ENCODE measurements at places on chromosomes 16 and 17. TPM values are rescaled to one million over a fixed set of nuclear protein-coding genes. Genes with fewer than 3 reads are reported as not detected.

DNA sequence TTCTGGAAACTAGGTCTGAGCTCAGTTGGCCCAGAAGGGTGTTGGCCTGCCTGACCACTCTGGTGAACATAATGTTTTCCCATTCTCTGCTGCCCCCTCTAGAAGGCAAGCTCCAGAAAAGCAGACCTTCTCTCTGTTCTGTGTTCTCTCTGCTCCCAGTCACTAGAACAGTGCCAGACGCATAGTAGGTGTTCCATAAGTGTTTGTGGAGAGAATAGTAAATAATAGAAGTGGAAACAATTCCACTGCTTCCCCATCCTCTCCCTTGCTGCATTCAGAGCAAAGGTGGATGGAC lies 32.2 kb upstream of the ETV4 start:
- no peak for DNase-seq
- H3K4me3 ChIP-seq, result no peak overlapping the region
- no peaks in the 10 kb centered on the region for H3K36me3 ChIP-seq

Gene FOXN1
- total RNA-seq, result not detected

Gene UNC45B
- not detected for total RNA-seq

DNA sequence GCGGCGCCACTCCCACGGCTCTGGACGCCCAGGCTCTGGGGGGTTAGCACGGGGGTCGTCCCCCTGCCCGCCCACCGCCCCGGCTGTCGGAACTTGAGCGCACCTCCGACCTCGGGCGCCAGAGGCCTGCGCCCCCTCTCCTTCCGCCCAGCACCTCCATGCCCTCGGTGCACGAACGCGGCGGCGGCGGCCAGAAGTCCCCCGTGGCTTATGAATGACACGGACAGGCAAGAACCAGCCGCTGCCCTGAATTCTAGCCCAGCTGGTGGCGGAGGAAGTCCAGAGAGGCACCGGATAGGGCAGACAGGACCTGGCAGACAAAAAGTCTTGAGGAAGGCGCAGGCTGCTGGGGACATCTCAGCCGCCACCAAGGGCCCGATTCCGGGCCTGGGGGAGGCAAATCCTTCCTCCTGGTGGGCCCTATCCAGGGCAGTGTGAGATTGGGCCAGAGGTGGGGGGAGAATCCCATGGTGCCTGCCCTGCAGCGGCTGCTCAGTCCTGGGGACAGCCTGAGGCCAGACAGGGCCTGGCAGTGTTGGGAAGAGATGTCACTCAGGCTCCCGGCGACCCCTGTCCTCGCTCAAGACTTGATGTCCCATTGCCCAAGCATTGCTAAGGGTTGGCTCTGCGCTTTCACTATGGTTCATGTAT lies 897 bp upstream of the CYGB start:
- H3K27ac ChIP-seq, result no peak overlapping the region
- H3K36me3 ChIP-seq, result no peaks in the 10 kb centered on the region
- H3K27me3 ChIP-seq, result no peaks in the 10 kb centered on the region
- H3K4me3 ChIP-seq, result no peak overlapping the region

Gene LGALS3BP
- total RNA-seq, result 23.7 TPM

GRCh38 chr17:59607061-59607460 lies 12.6 kb upstream of the CLTC start:
- no peaks in the 10 kb centered on the region for H3K4me1 ChIP-seq
- H3K4me3 ChIP-seq, result no peak overlapping the region
- H3K27me3 ChIP-seq, result no peaks in the 10 kb centered on the region
- no peak overlapping the region for H3K27ac ChIP-seq

Gene ITGB4
- 0.19 TPM for total RNA-seq

- H3K4me3 ChIP-seq, result no peak overlapping the region
- H3K4me1 ChIP-seq, result no peaks in the 10 kb centered on the region
Observed at GRCh38 chr16:49292413-49292812, 10.8 kb upstream of the CBLN1 start.

DNA sequence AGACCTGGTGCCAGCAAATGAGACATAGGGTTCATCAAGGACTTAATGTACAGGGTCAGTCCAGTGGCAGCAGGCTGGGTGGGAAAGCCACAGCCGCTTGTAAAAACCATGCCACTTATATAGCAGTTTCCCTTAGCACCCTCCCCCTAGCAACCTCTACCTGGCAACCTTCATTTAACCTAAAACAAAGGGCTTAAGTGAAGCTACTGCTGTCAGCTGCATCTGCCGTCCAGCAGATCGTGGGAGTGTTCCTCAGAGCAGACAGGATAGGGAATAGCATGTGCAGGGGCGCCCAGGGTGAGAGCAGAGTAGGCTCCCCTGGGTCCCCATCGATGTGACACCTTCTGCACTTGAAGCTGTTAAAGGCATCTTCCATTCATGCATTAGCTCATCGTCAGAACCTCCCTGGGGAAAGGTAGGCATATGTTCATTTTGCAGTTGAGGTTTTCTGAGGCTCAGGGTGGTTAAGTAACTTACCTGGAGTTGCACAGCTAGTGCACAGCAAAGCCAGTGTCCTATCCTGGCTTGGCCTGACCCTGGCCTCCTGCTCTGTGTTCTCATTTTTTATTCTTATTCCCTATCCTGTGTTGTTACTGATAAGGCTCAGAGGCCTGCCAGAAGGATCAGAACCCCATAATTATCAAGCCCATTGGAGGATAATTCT lies 112.5 kb downstream of the SOCS1 start:
- H3K4me1 ChIP-seq, result no peaks in the 10 kb centered on the region
- H3K27me3 ChIP-seq, result no peaks in the 10 kb centered on the region
- no peak overlapping the region for H3K27ac ChIP-seq
- H3K36me3 ChIP-seq, result no peaks in the 10 kb centered on the region
- DNase-seq, result peak; percentile 46
- no peak overlapping the region for H3K4me3 ChIP-seq

Gene CYBC1
- total RNA-seq, result 92.4 TPM

DNA sequence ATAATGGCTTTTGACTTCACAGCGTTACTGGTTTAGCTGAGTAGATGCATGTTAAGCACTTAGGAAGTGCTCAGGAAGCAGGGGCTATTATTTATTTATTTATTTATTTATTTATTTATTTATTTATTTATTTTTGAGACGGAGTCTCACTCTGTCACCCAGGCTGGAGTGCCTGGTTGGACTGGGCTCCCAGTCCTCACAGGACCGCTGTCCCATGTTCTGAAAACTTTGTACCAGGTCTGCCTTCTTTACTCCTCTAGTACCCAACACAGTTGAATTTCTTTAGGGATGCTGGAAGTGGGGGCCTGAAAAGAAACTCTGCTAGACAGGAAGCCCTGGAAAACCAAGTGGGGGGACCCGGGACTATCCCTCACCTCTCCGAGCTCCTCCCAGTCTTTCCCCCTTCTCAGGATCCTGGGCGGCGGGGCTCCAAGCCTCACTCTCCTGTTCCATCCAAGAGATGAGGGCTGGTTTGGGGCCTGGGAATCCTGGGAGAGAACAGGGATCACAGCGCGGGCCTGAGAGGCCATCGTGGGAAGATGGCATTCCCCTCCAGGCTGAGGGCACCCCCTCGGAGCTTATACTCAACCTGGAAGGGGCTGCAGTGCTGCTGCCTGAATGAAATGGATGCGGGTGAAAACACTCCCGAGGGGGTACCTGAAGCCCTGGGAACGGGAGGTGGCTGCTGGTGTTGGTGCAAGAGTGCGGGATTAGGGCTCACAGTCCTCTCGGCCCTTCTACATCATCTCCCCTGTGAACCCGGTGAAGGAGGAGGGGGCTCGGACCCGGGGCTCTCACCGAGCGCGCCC lies 674 bp downstream of the ZNF688 start:
- DNase-seq, result no peak
- H3K4me1 ChIP-seq, result peaks cover 23% of the 10 kb centered on the region
- peak overlapping the region; percentile 79 for H3K27ac ChIP-seq

DNA sequence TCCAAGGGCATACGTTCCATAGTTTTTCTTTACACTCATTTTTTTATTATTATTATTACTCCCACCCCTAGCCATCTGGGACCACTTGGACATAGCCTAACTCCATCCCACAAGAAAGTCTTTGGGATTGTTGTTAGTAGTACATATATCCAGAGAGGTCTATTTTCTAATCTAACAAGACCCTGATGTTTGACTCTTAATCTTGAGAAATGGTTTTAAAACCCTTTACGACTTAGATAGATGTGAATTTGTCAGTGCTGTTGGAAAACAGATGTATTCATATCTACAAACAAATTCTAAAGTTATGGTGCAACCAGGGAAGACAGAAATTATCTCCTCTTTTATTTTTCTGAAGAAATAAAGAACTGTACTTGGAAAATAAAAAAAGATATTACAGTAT lies 197.8 kb downstream of the CDH11 start:
- no peak overlapping the region for H3K27ac ChIP-seq
- no peaks in the 10 kb centered on the region for H3K4me1 ChIP-seq
- no peak for DNase-seq
- H3K4me3 ChIP-seq, result no peak overlapping the region
- H3K36me3 ChIP-seq, result no peaks in the 10 kb centered on the region

- DNase-seq, result no peak
- H3K36me3 ChIP-seq, result no peaks in the 10 kb centered on the region
- peaks cover 19% of the 10 kb centered on the region for H3K4me1 ChIP-seq
- no peak overlapping the region for H3K27ac ChIP-seq
- H3K4me3 ChIP-seq, result no peak overlapping the region
Observed at GRCh38 chr16:30004424-30004776, 6.4 kb downstream of the DOC2A start.

DNA sequence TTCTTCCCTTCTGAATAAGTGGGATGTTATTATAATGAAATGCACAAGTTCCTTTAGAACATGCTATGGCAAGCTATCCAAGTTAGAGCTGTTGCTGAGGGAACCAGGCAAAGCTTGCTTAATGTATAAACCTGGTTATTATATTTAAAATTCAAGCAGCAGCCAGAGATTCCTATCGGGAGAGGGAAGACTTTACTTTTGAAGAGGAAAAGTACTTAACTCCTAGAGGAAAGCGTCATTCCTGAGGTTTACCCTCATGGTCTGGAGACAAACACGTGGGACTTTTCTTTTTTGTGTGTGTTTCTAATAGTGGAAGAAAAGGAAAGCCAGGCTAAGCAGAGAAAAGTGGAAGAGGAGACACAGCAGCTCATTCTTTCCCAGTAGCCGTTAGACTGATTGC lies 39.9 kb upstream of the MYH10 start:
- H3K27ac ChIP-seq, result no peak overlapping the region
- no peak overlapping the region for H3K4me3 ChIP-seq
- no peaks in the 10 kb centered on the region for H3K4me1 ChIP-seq
- H3K36me3 ChIP-seq, result no peaks in the 10 kb centered on the region
- H3K27me3 ChIP-seq, result no peaks in the 10 kb centered on the region

DNA sequence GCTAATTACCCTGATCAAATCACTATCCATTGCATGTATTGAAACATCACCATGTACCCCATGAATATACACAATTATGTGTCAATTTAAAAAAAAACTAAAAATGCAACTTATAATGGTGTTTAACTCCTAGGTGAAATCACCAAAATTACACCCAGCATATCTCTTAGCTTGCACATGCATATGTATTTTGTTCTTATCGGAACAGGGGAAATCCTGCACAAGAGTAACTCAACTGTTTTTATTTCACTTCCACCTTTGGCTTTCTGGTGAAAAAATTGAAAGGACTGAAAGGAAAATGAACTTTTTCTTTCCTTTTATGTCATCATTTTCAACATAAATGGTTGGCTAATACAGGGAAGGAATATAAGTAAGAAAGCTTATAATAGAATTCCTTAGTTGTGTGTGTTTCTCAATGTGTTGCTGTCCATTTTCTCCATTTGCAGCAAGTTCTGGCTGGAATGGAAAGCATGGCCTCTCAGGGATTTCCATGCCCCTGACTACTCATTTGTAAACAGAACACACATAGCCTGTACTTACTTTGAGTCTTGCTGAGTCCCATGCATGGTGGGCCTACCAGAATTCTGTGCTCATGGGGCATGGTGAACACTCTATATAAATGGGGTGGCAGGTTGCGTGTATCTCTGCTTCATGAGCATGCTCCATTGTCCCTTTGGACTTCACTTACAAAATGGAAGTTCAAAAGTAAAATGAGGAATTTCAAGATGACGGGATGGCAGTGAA lies 462.0 kb downstream of the HS3ST3B1 start:
- H3K4me1 ChIP-seq, result no peaks in the 10 kb centered on the region
- H3K27me3 ChIP-seq, result no peaks in the 10 kb centered on the region
- no peak overlapping the region for H3K4me3 ChIP-seq
- DNase-seq, result no peak
- H3K36me3 ChIP-seq, result no peaks in the 10 kb centered on the region
- H3K27ac ChIP-seq, result no peak overlapping the region

DNA sequence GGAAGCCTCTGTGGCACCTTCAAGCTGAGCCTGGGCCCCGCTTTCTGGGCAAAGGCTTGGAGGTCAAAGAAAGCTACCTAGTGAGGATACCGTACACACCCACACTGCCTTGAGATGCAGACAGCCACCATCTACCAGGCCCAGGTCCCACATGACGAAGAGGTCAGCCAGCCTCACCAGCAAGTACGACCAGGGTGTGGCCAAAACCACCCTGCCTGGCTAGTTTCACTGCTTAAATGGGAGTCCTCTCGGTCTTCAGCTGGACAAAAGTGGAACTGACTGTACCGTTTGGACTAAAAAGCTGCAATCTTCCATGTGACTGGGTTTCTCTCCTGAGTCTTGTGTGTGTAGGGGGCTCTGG lies 21.6 kb downstream of the VASN start:
- no peak overlapping the region for H3K4me3 ChIP-seq
- no peak overlapping the region for H3K27ac ChIP-seq
- H3K4me1 ChIP-seq, result no peaks in the 10 kb centered on the region
- DNase-seq, result no peak
- no peaks in the 10 kb centered on the region for H3K27me3 ChIP-seq

- no peaks in the 10 kb centered on the region for H3K27me3 ChIP-seq
- no peak for DNase-seq
- no peak overlapping the region for H3K4me3 ChIP-seq
- no peaks in the 10 kb centered on the region for H3K36me3 ChIP-seq
- no peaks in the 10 kb centered on the region for H3K4me1 ChIP-seq
Observed at GRCh38 chr16:55035956-55036355, 105.3 kb downstream of the IRX5 start.

- peak overlapping the region; percentile 97 for H3K27ac ChIP-seq
- DNase-seq, result peak; percentile 82
- H3K4me1 ChIP-seq, result peaks cover 94% of the 10 kb centered on the region
Observed at GRCh38 chr17:77456951-77457548, 316.3 kb downstream of the SEC14L1 start.

DNA sequence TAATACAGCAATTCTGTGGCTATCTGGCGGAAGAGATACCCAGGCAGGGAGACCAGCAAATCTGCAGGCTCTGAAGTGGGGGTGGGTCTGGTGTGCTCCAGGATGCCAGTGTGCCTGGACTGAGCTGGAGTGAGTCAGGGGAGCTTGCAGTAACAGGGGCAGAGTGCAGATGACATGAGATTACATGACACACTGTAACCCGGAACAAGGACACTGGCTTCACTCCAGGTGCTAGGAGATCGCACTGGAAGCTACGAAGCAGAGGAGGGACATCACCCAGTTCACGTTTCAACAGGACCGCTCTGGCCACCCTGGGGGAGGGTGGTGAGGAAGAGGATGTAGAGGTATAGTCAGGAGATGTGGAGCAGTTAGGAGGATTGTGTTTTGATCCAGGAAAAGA lies 475.6 kb downstream of the CDH13 start:
- peaks cover 11% of the 10 kb centered on the region for H3K4me1 ChIP-seq
- H3K27me3 ChIP-seq, result no peaks in the 10 kb centered on the region
- H3K4me3 ChIP-seq, result no peak overlapping the region
- H3K36me3 ChIP-seq, result no peaks in the 10 kb centered on the region
